Metanephros (tissue), 2 donors: ENCODE measurements at places on chromosomes 1 and 21. TPM values are rescaled to one million over a fixed set of nuclear protein-coding genes. Genes with fewer than 3 reads are reported as not detected.

CD1C gene
- 1.3 TPM for total RNA-seq

WNT3A gene
- 0.06 TPM for total RNA-seq

TMEM269 gene
- total RNA-seq, result 0.47 TPM

VASH2 gene
- 21.6 TPM for total RNA-seq

S1PR1 gene
- 43.3 TPM for total RNA-seq

PAFAH2 gene
- total RNA-seq, result 22.0 TPM

PPM1J gene
- total RNA-seq, result 2.3 TPM
